ENCODE measurements at places on chromosomes 5 and 9.
A peak's percentile ranks its signal among the peaks of the same experiment; 100 is the strongest.

DNA sequence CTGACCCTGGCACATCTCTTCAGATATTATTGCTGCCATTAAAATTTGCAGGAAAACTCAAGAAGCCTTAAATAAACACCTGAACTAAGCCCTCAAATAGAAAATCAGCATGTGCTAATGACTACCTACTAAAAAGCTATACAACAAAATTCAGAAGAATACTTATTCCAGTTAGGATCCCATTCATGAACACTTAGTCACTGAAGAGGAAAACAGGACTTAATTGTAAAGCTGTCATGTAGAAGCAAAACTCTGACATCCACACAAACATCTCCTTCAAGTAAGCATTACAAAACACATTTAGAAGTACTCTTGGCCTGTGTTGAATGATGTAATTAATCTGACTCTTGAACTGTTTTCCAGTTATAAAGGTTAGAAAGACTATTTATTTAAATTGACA is 19.9 kb downstream of the ELL2 start:
- DNase-seq, result no peak

- DNase-seq, result no peak
Measured at GRCh38 chr9:114909661-114910060, 20.7 kb downstream of the TNFSF8 start.

- DNase-seq, result peak; percentile 42
Measured at GRCh38 chr9:75088646-75089372, 495 bp downstream of the OSTF1 start.

DNA sequence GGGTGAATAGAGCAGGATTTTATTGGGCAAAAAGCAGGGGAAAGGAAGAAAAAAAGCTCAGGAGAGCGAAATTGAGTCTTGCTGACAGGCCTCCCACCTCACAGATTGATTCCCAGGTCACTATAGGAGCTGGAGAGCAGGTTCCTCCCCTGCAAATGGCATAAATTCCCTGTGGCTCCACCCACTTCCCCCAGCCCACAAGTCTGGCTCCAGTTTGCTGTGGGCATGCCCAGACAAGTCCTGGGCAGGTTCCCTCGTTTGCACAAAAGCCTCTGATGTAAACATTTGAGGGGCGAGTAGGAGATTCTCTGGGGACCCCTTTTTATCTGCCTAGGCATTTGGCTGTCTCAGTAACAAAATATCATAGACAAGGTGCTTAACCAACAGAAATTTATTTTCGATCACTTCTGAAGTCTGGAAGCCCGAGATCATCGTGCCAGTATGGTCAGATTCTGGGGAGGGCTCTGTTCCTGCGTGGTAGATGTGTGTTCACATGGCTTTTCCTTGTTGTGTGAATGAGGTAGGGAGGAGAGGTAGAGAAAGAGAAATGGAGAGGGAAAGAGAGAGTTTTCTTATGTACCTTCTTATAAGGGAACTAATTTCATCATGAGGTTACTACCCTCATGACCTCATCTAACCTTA is 614.5 kb downstream of the MAT2B start:
- peak; percentile 18 for DNase-seq

DNA sequence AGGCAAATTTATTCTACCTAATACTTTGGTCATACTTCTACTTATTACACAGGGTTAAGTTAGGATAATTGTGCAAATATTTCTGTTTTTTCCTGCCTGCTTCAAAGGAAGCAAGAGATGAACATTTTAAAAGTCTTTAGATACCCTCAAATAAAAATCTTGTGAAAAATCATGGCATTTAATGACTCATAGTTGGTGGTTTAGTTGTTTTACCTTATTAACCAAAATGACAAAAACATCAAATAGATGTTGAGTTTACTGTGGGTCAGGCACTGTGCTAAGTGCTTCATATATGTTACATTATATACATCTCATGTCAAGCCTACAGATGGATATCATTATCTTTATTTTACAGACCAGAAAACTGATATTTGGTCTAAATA is 54.4 kb downstream of the ZNF474 start:
- DNase-seq, result no peak

DNA sequence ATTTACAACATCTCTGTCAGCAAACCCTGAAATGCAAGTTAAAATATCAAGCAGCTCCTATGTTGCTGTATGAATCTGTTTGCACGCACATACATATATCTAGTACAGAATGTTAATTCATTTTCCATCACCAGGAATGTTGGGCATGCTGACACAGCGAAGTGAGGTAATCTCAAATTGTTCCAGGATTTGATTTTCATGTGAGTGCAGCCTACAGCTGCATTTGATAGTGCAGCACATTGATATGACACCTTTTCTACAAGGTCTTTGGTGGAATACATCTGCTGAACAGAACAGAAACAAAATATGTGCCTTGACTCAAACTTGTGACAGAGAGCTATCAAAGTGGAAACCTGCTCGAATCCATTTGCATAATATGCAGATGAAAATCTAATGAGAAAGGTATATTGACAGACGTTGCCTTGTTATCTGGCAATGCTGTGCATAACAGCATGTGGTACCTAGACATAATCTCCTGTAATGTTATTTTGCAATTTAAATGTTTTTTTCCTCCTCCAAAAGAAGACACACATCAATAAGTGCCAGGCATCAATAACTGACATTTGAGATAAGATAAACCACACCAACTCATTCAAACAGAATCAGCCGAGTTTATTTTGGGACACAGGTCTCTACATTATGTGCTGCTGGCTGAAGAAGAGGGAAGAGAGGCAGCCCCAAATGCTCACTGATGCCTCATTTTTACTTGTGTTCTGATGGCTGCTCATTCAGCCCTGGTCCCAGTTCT is 512.2 kb downstream of the ZNF608 start:
- no peak for DNase-seq

DNA sequence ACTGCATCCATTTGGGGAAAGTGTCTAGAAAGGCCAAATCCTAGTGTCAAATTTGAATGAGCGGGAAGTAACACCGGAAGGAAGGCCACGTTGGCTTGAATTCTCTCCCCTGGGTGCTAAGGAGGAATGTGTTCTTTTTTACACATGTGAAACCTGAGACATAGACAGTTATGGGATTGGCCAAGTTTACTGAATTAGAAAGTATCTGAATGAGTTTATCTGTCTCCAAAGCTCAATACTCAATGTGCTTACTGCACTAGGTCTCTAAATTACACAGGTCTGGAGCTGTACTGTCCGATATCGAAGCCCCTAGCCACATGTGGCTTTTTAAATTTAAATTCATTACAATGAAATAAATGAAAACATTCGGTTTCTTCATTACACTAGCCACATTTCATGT is 6.0 kb downstream of the DMRT1 start:
- no peak for DNase-seq

DNA sequence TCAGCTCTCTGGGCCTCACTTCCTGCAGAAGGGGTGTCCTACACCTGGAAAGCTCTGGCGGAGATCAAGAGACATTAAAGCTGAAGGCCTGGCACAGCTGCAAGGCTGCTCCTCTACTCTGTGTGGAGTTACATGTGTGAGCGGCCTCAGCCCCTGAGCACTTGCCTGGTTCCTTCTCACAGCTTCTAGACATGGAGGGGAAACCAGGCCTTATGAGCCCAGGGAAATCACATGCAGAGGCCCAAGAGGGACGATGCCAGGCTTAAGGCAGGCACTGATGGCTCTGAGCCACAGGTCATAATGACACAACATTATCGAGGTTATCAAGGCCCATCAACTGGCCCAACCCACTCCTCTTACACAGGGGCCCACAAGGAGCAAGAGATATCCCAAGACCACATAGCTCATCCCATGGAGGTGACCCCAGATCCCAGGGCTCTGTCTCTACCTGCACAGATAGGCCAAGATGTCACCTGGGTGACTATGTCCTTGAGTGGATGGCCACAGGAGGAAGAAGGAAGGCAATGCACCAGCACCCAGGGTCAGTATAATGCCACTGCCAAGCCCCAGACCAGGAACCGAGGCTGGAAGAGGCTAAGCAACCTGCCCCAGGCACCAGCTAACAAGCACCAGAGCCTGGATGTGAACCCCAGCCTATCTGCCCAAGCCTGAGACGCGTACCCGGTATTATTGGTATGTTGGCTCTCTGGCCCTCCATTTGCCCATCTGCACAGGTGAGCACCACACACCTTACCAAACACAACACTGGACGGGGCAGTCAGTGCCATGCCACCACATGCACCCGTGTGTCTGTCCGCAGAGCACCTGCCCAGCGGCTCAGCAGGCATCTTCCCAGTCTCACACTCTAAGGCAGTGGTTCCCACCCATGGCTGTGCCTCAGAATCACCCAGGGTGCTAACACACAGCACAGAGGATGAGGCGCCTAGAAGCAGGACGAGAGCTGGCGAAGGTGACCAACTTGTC is 143.3 kb downstream of the GABBR2 start:
- no peak for DNase-seq

Data from RCC 7860 (cell line).